GM12878 (cell line): ENCODE measurements at places on chromosomes 1 and 21. TPM values are rescaled to one million over a fixed set of nuclear protein-coding genes. Genes with fewer than 3 reads are reported as not detected.

Gene AMY2A
- polyA plus RNA-seq = not detected in 2 replicates

Gene SMIM12
- polyA plus RNA-seq = 64.0 and 69.1 TPM in 2 replicates

DNA sequence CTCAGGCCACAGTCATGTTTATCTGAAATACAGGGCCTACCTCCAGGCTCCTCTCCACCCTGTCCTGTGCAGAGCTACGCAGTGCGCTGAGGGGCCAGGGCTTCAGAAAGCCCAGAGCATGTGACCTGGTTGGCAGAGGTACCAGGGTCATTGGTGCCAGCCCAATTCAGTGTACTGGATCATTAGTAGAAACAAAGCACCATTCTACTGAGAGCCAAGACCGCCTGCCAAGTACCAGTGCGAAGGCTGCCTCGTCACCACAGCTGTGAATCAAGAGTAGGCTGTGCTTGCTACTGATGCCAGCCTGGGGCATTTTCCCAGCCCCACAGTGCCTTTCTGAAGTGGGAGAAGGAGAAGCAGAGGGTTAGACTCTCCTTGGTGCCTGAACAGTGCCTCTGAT lies 59.8 kb downstream of the CAPN9 start:
- DNase-seq = no peak
- H3K4me1 ChIP-seq = no peaks in the 10 kb centered on the region
- no peak overlapping the region for H3K27ac ChIP-seq
- H3K36me3 ChIP-seq = no peaks in the 10 kb centered on the region
- no peak overlapping the region for H3K4me3 ChIP-seq

Gene RNU1-1
- polyA plus RNA-seq = 3.6 and 4.3 TPM in 2 replicates

- H3K4me3 ChIP-seq = peak within 1 kb of the TSS; percentile 71
- DNase-seq = no peak
- H3K27me3 ChIP-seq = peaks cover 4% of the 10 kb centered on the region; the same call in 1 of the 2 replicates
- H3K36me3 ChIP-seq = no peaks in the 10 kb centered on the region
- peaks cover 9% of the 10 kb centered on the region; the same call in 1 of the 2 replicates for H3K4me1 ChIP-seq
These were observed at the start of gene ABCG1 for GRCh38 chr21:42218836-42219605. Gene ABCG1, plus strand, starts transcription at chr21:42219140. Its CDS starts 123 bp downstream, at chr21:42219263.

DNA sequence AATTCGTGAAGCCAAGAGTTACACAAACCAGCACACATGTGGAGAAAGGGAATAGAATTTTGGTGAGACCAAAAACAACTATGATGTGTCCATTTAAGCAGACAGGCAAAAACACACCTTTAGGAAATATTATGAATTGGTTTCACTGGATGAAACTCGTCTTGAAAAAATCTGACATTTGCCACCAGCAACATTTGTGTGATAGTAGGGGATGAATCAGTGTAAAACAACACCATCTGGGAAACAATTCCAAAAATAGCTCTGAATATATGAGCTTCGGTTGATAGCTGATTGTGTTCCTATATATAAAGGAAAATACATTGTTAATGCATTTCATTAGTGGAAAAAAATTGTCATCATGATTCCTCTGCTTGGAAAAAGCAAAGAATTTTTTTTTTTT lies 327.8 kb downstream of the PAPPA2 start:
- H3K4me1 ChIP-seq = no peaks in the 10 kb centered on the region
- no peaks in the 10 kb centered on the region for H3K36me3 ChIP-seq
- H3K27ac ChIP-seq = no peak overlapping the region

Gene GABPA
- 22.5 and 25.6 TPM in 2 replicates for polyA plus RNA-seq

DNA sequence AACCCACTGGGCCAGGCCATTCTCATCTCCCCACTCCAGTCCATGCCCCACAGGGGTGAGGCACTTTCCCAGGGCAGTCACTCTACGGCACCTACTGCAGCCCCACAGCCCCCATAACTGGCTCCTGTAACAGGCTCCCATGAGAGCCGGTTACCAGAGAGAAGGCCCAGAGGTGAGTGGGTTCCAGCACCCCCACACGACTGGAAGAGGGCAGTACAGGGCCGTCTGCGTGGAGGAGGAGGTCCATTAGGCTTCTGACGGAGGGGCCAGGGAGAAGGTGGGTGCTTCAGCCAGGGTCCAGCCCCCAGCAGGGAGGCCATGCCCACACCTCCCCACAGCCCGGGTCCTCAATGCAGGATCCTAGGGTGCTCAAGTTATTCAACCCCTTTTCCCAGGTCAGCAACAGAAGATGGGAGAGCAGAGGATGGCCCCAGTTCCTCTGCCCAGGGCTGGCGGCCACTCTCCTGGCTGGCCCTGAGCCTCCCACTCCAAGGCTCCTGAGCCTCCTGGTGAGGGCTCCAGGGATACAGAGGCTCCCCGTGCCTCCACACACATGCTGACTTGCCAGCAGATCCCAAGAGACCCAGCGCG lies 1.6 kb downstream of the ACAP3 start:
- no peaks in the 10 kb centered on the region for H3K27me3 ChIP-seq
- no peak for DNase-seq
- no peaks in the 10 kb centered on the region for H3K36me3 ChIP-seq
- H3K27ac ChIP-seq = peak overlapping the region; percentile 82
- H3K4me1 ChIP-seq = peaks cover 27% of the 10 kb centered on the region

Gene PRAMEF1
- polyA plus RNA-seq = not detected in 2 replicates

Gene TEDDM1
- polyA plus RNA-seq = 0.08 and 0.11 TPM in 2 replicates

Gene ACTN2
- polyA plus RNA-seq = not detected in 2 replicates

- H3K27me3 ChIP-seq = no peaks in the 10 kb centered on the region; the same call in 1 of the 2 replicates
- DNase-seq = no peak
- peaks cover 15% of the 10 kb centered on the region for H3K4me1 ChIP-seq
These were observed 2.5 kb upstream of the HLX start for GRCh38 chr1:220876511-220877376.

Gene PRAMEF2
- not detected in 2 replicates for polyA plus RNA-seq

GRCh38 chr1:5961601-5962000 lies 30.6 kb downstream of the NPHP4 start:
- H3K36me3 ChIP-seq = no peaks in the 10 kb centered on the region; the same call in 1 of the 2 replicates
- H3K27ac ChIP-seq = no peak overlapping the region
- no peaks in the 10 kb centered on the region for H3K27me3 ChIP-seq

Gene DCAF8
- 81.4 and 83.1 TPM in 2 replicates for polyA plus RNA-seq

Gene TSSK3
- polyA plus RNA-seq = 0.58 and 1.7 TPM in 2 replicates

Gene NTRK1
- polyA plus RNA-seq = 0.05 and 0.40 TPM in 2 replicates

DNA sequence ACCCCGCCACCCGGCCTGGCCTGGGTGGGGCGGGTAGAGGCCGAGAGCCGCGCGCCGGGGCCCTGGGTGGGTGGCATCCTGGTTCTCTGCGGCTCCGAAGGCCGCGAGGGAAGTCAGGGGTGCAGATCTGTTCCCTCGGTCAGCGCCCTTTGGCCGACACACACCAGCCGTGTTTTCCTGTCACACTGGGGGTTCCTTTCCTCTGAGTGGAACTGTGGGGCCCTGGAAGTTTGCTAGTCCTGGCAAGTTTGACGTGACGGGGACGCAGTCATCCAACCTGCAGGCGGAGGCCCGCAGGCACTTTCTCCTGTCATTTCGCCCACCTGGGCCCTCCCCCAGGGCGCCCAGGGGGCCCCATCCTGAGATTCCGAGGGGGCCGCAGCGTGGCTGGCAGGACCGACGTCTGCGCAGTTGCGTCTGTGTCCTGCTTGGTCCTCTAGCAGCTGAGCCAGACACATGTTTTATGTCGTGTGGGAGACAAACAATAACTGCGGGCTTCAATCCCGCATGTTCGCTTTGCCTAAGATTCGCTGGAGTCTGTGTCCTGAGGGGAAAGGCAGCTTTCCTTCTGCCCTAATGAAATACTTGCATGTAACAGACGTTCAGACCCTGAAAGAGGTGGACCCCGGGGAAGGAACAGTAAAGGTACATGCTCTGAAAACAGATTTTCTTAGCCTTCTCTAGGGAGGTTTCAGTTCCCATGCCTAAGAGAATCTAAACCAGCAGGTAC lies 1.5 kb downstream of the FAM163A start:
- no peak overlapping the region for H3K27ac ChIP-seq
- H3K4me3 ChIP-seq = no peak overlapping the region
- no peaks in the 10 kb centered on the region for H3K36me3 ChIP-seq

GRCh38 chr1:184291701-184292100 lies 95.1 kb upstream of the C1orf21 start:
- H3K27ac ChIP-seq = no peak overlapping the region
- no peak overlapping the region for H3K4me3 ChIP-seq
- no peaks in the 10 kb centered on the region for H3K27me3 ChIP-seq

GRCh38 chr1:153386500-153386901 lies 4.4 kb downstream of the S100A8 start:
- H3K4me3 ChIP-seq = no peak overlapping the region
- H3K27me3 ChIP-seq = no peaks in the 10 kb centered on the region; the same call in 1 of the 2 replicates
- no peaks in the 10 kb centered on the region for H3K4me1 ChIP-seq
- no peaks in the 10 kb centered on the region for H3K36me3 ChIP-seq
- no peak for DNase-seq

- no peak for DNase-seq
- peaks cover 3% of the 10 kb centered on the region for H3K27me3 ChIP-seq
- H3K4me3 ChIP-seq = no peak overlapping the region
- no peak overlapping the region for H3K27ac ChIP-seq
These were observed 19.4 kb downstream of the PLEKHA6 start for GRCh38 chr1:204340081-204340889.

Gene SLC45A3
- 1.2 and 1.5 TPM in 2 replicates for polyA plus RNA-seq

Gene PPFIA4
- polyA plus RNA-seq = 0.04 TPM in 1 of 2 replicates, not detected in the other

- no peak for DNase-seq
- H3K4me3 ChIP-seq = no peak overlapping the region
- no peaks in the 10 kb centered on the region for H3K36me3 ChIP-seq
- no peaks in the 10 kb centered on the region for H3K27me3 ChIP-seq
- H3K27ac ChIP-seq = no peak overlapping the region
These were observed 83.4 kb downstream of the SNRPE start for GRCh38 chr1:203944651-203945404.

DNA sequence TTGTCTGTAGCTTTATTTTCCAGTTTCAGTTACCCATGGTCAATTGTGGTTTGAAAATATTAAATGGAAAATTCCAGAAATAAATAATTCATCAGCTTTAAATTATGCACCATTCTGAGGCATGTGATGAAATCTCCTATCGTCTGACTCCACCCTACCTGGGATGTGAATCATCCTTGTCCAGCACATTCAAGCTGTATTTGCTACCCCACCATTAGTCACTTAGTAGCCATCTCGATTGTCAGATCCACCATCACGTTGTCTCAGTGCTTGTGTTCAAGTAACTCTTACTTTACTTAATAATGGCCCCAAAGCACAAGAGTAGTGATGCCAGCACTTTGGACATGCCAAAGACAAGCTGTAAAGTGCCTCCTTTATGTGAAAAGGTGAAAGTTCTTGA lies 4.0 kb downstream of the STPG1 start:
- H3K36me3 ChIP-seq = no peaks in the 10 kb centered on the region
- no peaks in the 10 kb centered on the region for H3K27me3 ChIP-seq
- no peak overlapping the region for H3K27ac ChIP-seq
- H3K4me1 ChIP-seq = no peaks in the 10 kb centered on the region

GRCh38 chr1:8464377-8464776 lies 146.5 kb downstream of the SLC45A1 start:
- H3K36me3 ChIP-seq = peaks cover 8% of the 10 kb centered on the region
- no peaks in the 10 kb centered on the region for H3K27me3 ChIP-seq
- DNase-seq = no peak
- H3K4me1 ChIP-seq = peaks cover 3% of the 10 kb centered on the region; the same call in 1 of the 2 replicates
- no peak overlapping the region for H3K4me3 ChIP-seq
- no peak overlapping the region for H3K27ac ChIP-seq

Gene CFHR3
- not detected in 2 replicates for polyA plus RNA-seq

- no peaks in the 10 kb centered on the region for H3K4me1 ChIP-seq
- no peak overlapping the region for H3K4me3 ChIP-seq
- H3K27ac ChIP-seq = no peak overlapping the region
- H3K36me3 ChIP-seq = no peaks in the 10 kb centered on the region
- H3K27me3 ChIP-seq = no peaks in the 10 kb centered on the region
These were observed 245.8 kb downstream of the SPATA17 start for GRCh38 chr1:217876896-217877295.

Gene SH2D2A
- polyA plus RNA-seq = 5.3 and 7.4 TPM in 2 replicates

DNA sequence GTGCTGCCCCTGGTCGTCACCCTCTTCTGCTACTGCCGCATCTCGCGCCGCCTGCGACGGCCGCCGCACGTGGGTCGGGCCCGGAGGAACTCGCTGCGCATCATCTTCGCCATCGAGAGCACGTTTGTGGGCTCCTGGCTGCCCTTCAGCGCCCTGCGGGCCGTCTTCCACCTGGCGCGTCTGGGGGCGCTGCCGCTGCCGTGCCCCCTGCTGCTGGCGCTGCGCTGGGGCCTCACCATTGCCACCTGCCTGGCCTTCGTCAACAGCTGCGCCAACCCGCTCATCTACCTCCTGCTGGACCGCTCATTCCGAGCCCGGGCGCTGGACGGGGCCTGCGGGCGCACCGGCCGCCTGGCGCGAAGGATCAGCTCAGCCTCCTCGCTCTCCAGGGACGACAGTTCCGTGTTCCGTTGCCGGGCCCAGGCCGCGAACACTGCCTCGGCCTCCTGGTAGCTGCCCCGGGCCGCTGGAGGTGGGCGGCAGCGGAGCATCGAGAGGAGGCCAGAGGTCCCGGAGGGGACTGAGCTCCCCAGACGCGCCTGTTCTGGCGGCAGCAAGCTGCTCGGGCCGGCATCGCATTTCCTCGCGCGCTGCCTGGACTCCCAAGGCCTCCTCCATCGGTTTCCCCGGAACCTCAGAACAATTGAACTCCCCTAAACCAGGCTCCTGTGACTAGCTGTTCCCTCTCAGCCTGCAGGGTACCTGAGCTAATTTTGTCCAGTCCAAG lies 1.1 kb downstream of the GPR25 start:
- DNase-seq = no peak
- peaks cover 32% of the 10 kb centered on the region for H3K4me1 ChIP-seq
- H3K36me3 ChIP-seq = no peaks in the 10 kb centered on the region
- H3K27ac ChIP-seq = no peak overlapping the region
- H3K27me3 ChIP-seq = no peaks in the 10 kb centered on the region

DNA sequence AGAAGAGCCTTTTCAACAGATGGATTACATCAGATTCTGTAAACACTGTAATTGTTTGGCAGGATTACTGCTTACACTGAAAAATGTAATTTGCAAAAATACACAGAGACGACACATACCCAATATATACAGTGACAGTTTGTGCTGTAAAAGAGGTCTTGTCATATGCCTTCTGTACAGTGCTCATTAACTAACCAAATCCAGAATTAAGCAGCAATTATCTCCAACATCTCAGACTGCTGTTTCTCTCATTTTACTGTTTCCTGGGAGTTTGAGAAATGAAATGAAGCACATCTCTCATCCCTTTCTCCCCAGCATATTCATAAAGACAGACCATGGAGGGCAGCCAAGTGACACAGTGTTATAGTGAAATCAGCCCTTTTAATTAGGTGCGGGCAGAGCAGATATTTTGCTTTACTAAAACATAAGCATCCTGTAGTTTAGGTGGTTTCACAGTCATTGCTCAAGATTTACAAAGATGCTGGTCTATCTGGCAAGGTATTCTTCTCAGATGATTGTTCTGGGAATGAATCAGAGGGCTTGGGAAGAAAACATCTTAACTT lies 618.4 kb upstream of the USP24 start:
- H3K4me3 ChIP-seq = no peak overlapping the region
- no peak for DNase-seq
- H3K4me1 ChIP-seq = no peaks in the 10 kb centered on the region
- no peaks in the 10 kb centered on the region for H3K27me3 ChIP-seq
- H3K27ac ChIP-seq = no peak overlapping the region
- H3K36me3 ChIP-seq = no peaks in the 10 kb centered on the region

DNA sequence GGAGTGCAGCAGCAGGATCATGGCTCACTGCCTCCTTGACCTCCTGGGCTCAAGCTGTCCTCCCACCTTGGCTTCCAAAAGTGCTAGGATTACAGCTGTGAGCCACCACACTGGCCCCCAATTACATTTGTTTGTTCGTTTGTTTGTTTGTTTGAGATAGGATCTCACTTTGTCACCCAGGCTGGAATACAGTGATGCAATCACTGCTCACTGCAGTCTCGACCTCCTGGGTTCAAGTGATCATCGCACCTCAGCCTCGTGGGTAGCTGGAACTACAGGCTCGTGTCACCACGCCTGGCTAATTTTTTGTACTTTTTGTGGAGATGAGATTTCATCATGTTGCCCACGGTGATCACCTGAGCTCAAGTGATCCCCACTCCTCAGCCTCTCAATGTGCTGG lies 2.0 kb upstream of the VPS72 start:
- H3K36me3 ChIP-seq = no peaks in the 10 kb centered on the region
- H3K27me3 ChIP-seq = no peaks in the 10 kb centered on the region
- H3K4me3 ChIP-seq = no peak overlapping the region
- no peak overlapping the region for H3K27ac ChIP-seq
- peaks cover 4% of the 10 kb centered on the region; the same call in 1 of the 2 replicates for H3K4me1 ChIP-seq

Gene ZNF692
- polyA plus RNA-seq = 34.9 and 41.6 TPM in 2 replicates
